Pons (tissue), 1 donor: ENCODE measurements at places on chromosomes 7 and 10.

GRCh38 chr10:132397036-132397541 lies at the start of gene PWWP2B:
TSS of gene PWWP2B (plus strand) at chr10:132397200. CDS start at chr10:132397227, 27 bp downstream.
- DNase-seq, result no peak

DNA sequence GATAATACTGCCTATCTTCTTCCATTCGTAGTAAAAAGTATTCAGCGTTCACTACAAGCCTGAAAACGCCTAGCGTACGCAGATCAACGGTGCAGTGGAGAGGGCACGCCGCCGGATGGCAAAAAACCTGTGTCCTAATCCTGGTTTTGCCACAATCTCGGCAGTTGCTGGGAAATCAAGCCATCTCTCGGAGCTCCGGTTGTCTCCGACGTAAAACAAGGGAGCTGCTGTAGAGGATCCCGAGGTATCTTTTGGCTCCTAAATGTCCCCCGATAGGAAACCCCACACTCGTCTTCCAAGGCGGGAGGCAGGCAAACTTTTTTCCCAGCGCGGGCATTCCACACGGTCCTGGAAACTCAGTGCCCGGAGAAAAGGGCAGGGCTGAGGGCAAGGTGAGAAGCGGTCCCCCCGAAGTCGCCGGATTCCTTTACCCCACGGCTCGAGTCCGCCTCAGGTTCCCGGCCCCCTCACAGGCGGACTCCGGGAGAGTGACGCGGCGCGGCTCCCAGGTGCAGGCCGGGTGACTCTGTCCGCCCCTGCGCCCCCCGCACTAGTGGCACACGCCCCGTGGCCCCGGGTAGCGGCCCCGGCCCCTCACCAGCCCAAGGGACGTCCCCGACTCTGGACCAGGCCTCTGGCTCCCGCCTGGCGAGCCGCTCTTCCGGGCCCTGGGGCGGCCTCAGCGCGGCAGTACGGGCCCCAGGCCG lies 649 bp downstream of the IDE start:
- peak; percentile 10 for DNase-seq

GRCh38 chr7:124009321-124009720 lies 23.5 kb downstream of the TMEM229A start:
- no peak for DNase-seq

DNA sequence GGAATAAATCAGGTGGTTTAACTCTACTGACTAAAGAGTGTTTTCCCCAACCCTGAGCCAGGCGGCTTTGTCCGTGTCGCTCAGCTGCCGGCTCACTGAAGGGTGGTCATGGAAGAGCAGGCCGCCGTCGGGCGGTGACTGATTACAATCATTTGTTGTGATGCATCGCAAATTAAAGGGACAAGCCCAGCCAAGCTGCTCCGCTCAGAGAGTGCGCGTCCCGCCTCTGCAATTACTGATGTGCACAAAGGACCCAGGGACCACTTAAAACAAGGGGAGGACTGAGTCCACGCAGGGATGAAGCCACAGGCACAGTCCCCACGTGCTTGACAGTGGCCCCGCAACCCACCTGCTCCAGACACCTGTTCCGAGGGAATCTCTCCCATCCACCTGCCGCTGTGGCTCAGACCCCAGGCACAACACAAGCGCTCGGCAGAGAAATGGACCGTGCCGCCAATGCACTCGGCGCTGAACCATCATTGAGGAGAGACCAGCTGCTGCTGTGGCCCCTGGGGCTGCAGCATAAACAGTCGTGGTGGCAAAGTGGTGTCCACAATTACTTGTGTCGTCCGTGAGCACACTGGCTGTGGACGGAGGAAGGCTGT lies 526.5 kb downstream of the PTPRN2 start:
- DNase-seq, result no peak

GRCh38 chr7:39417642-39418041 lies 148.6 kb upstream of the YAE1 start:
- no peak for DNase-seq
